ENCODE measurements at places on chromosomes 12 and 14.

DNA sequence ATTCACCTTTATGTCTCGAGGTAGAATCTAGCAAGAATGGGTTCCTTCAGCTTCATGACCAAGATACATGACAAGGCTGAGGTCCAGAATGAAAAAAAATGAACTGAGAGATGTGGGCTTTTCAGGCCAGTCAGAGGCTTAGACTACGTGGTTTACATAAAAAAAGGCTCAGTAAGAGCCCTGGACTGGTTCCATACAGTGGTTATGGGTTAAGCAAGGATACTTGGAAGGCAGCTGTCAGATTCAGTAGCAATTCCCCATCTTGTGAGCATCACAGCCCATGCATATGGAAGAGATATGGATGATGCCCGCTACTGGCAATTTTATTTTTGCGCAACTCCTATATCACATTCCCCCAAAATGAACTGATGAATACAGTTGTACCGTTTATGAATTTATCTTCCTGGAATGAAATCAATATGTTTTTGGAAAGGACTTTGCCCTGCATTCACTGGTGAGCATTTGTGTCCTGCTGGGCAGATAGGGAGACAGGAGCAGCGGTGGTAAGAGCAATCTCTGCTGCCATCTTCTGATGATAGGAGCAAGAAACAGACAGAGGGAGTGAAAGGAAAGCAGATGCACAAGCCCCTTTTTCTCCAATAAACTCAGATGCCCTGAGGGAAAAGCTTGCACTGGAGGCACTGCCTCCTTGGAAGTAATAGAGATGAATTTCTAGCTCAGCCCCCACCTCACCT lies 280.4 kb downstream of the GALC start:
- no peak for DNase-seq

GRCh38 chr14:88363644-88364043 lies 21.8 kb upstream of the SPATA7 start:
- no peak for DNase-seq

- no peak for DNase-seq
These were observed 18.7 kb downstream of the ANGEL1 start for GRCh38 chr14:76793956-76794355.

- no peak for DNase-seq
These were observed 6.9 kb upstream of the TCL1B start for GRCh38 chr14:95679148-95679815.

DNA sequence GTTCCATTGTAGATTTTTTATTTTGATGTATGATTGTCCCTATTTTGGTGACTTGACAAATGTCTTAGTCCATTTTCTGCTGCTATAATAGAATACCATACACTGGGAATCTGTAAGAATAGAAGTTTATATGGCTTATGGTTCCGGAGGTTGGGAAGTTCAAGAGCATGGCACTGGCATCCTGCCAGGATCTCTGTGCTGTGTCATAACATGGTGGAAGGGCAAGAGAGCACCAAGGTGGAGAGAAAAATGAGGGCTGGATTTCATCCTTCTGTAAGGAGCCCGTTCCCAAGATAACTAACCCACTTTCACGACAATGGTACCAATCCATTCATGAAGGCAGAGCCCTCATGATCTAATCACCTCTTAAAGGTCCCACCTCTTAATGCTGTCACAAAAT lies 176.7 kb downstream of the TMEM132D start:
- DNase-seq: no peak

DNA sequence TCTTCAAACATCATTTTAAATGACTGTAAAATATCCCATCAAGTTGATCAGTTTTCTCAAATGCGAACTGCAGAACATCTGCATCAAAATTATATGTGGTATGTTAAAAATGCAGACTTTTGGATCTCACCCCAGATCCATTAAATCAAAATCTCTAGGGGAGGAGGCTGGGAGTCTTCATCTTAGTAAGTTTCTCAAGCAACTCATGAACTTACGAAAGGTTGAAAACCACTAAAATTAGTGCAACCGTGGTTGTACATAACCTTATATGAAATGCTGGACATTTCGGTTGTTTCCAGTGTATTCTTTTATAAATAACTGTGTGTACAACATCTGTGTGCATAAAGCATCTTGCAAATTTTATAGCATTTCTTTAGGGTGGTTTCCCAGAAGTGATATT lies 39.2 kb downstream of the ZFP36L1 start:
- DNase-seq: peak; percentile 17

DNA sequence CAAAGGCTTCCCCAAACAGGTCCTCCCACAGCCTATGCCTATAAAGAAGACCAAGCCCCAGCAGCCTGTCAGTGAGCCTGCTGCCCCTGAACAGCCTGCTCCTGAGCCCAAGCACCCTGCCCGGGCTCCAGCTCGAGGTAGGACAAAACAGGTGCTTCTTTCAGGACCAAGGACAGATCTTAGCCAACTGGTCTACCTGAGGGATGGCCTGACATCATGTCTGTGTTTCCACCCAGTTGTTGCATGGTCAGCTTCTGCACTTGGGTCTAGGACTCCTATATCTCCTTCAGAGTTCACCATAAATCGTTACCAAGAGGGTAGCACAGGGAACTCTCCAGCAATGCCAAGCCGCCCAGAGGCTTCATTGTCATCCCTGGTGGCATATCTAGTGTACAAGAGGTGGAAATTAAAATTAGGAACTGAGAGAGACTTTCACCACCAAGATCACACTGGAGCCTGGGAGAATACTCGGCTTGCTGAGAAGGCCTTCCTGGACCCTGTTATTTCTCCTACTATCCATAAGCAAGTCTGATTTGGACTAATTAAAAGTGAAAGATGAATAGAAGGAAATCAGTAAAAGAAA lies 38.2 kb upstream of the OAS1 start:
- no peak for DNase-seq

Measured in fibroblast of skin of back (primary cell).